Stimulated activated CD8-positive, alpha-beta memory T cell treated with anti-CD3 and anti-CD28 coated beads, Interleukin-12 subunit alpha, Interleukin-12 subunit beta, amount 100 ng/mL, for 4 hours (primary cell): ENCODE measurements at places on chromosomes 2 and 18.

- no peak for DNase-seq
Measured at GRCh38 chr2:55355451-55355850, 64.2 kb downstream of the CCDC88A start.

DNA sequence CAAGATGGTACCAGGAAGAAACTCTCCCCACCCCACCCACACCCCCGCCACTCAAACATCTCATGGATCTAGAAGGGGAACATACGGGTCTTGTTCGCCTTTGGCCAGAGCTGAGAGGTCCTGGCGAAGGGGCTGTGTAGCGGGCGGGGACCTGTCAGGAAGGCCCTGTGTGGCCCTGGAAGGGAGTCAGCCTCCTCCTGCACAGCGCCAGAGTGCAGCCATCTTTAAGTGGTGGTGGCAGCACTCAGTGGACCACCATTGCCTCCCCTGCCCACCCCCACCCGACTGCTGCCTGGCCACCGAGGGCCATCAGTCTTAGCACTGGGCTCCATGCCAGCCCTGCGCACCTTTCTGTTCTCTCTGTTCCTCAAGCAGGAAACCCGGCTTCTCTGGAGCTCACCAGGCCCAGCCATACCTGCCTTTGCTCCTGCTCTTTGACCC is 11.6 kb upstream of the FAHD2A start:
- DNase-seq, result no peak

DNA sequence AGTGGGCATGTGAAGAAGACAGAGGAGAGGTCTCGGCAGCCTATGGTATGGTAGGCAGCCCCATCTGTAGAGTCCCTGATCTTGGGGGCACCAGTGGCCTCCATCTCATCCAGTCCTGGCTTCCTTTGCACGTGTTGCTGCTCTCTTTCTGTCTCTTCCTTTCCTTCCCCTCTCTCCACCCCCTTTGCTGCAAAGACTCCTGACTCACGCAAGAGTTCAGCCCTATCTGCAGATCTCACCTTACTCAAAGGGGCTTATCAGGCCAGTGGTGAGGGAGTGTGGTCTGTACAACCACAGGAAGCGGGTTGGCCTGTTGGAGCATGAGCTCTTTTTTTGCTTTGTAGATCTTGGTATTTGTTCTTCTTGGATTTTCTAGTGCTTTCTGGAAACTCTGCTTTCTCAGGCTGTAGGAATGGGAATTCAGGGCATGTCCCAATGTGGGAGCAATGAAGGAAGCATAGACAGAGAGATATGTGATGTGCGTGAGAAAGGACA is 14.6 kb upstream of the NT5DC4 start:
- no peak for DNase-seq

- DNase-seq, result no peak
Measured at GRCh38 chr2:179298666-179299065, 34.0 kb upstream of the SESTD1 start.

DNA sequence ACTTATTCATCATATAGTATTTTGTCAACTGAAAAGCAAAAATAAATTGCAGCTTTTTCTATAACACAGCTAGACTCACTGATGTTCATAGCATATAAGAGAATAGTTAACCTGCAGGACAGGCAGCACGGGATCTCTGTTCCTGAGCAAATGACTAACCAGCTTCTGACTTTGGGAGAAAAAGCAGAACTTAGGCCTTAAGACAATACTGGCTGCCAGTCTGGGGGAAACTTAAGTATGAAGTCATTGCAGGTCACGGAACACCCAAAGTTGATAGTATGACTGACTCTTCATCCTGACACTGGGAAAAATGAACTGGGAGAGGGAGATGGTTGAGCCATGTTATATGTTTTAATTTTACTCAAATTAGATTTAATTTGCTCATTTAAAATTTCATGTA is 113.0 kb downstream of the DPP4 start:
- no peak for DNase-seq
